Inflammatory macrophage (primary cell): ENCODE measurements at places on chromosomes 6 and 20.

DNA sequence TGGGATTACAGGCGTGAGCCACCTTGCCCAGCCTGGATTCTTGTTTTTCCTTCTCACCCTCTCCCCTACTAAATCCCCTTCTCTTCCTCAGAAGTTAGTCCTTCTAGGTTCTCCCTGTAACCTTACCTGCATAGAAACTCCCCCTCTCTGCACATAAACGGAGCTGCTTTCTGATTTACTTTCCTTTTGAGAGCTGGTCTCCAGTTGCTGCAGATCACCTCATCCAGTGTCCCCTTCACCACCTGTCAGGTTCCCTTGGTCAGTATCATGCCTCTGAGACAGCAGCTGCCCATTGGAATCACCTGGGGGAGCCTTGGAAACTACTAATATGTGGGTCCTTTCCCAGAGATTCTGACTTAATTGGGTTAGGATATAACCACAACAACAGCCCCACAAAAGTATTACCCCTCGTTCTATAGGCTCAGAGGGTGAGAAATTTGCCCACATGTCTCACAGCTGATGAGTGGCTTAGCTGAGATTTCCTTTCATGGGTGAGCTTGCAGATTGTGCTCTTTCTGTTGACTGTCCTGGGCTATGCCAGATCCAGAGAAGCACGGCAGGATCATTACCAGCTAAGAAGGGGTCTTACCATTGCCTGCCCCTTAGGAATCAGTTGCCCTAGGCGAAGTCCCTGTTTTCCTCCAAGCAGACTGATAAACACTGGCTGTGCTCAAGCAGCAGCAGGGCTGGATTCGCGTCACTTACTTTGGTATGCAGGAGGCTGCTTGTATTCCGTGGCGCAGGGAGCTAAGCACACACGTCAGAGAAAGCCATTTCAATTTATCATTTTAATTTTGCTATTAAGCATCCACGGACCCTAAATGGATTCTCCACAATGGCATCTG is 51.3 kb downstream of the AKAP12 start:
- no peak for DNase-seq

DNA sequence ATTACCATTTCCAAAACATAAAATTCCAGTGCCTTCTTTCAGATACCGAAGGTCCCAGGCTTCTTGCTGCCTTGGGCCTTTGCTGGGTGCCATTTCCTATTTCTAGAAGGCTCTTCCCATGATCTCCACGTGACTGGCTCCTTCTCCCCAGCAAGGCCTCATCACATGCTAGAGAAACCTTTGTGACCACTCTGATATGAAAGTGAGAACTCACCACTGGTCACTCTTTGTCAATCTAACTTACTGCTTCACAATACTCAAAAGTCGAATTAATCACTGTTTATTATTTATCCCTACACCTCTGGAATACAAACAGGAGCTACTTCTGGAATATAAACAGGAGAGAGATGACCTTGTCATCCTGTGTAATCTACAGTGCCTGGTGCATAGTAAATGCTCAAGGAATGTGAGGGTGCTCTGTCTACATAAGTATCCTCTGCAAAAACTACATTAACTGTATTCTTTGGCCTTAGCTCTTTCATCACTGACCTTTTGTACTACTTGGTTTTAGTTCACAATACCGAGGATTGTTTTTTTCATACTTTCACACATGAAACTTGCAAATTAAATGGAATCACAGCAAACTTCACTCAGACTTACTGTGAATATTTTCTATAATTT is 1.6 kb downstream of the STX7 start:
- DNase-seq = peak; percentile 91

DNA sequence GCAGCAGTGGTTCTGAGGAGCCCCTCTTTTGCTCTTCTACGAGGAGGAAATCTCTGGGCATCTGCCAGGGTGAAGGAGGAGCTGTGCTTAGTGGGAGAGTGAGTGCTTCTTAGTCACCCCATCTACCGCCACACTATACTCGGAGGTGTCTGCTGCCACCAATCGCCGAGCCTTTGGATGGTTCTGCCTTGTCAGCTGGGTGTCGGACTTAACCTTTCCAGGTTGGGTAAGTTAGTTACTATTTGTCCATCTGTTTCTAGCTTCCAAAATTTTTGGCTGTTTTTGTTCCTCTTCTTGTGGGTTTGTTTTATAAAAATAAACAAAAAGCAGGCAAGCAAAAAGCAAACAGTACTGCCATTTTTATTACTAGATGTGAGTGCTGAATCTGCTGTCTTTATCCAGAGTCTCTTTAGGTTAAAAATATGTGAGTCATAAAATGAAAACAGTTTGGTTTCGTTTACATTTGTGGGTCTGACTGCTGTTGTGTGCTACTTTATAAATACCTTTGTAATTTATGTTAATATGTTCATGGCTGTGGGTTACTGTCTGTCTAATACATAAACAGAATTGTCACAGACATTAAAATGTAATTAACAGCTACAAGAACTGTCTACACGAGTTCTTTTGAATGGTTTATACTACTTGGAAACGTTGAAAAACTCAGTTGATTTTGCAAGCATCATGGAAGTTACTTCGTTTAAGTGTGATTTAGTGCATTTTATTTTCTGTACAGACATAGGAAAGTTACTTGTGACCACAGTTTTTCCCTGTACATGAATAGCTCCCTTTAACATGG is 89.2 kb downstream of the ARID1B start:
- DNase-seq = peak; percentile 52

- no peak for DNase-seq
These were observed 1090.3 kb upstream of the CITED2 start for GRCh38 chr6:140464720-140465119.

DNA sequence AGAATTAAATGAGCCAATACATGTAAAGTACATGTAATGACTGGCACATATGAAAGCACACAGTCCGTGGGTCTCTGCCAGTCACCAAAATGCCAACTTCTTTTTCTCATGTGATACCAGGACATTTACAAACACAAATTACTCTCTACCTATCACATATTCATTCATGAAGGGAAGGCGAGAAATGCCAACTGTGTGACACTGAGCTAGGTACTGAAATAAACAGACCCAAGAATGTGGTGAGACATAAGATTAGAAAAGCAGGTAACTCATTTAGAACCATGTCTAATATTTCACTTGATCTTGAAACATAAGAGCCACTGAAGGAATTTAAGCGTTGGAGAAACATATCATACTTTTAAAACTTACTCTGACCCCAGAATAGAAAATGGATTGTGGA is 41.4 kb downstream of the HBS1L start:
- DNase-seq = no peak

DNA sequence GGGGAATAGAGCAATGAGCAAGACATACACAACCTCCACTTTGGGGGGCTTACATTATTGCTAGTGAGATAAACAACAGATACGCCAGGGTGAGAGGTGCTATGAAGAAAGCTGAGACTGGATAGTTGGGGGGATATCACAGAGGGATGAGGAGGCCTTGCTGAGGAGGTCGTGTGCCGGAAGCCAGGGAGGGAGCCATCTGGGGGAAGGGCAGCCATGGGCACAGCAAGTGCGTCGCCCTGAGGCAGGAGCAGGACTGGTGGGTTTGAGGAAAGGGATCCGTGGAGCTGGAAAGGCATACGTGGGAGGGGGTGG is 12.2 kb upstream of the BAK1 start:
- no peak for DNase-seq

DNA sequence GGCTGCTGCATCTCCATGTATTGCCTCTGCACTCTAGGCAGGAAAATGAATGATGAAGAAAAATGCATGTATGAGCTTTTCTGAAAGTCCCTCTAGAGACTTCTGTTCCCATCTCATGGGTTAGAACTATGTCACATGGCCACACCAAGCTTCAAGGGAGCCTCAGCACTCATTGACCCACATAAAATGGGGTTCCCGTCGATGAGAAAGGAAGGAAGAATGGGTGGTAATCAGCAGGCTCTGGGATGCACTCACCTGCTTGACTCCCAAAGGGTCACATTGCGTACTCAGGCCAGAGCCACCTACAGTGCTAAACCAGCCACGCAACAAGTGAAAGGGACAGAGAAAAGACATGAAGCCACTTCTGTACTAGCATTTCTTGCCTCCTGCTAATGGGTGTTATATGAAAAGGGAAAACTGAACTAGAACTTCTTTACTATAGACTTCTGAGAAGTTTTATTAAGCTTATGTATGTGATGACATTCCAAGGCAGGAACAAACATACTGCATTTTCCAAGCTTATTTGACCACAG is 95.8 kb upstream of the GCM1 start:
- DNase-seq = no peak

- no peak for DNase-seq
These were observed 8.7 kb downstream of the RPS21 start for GRCh38 chr20:62395311-62396242.

DNA sequence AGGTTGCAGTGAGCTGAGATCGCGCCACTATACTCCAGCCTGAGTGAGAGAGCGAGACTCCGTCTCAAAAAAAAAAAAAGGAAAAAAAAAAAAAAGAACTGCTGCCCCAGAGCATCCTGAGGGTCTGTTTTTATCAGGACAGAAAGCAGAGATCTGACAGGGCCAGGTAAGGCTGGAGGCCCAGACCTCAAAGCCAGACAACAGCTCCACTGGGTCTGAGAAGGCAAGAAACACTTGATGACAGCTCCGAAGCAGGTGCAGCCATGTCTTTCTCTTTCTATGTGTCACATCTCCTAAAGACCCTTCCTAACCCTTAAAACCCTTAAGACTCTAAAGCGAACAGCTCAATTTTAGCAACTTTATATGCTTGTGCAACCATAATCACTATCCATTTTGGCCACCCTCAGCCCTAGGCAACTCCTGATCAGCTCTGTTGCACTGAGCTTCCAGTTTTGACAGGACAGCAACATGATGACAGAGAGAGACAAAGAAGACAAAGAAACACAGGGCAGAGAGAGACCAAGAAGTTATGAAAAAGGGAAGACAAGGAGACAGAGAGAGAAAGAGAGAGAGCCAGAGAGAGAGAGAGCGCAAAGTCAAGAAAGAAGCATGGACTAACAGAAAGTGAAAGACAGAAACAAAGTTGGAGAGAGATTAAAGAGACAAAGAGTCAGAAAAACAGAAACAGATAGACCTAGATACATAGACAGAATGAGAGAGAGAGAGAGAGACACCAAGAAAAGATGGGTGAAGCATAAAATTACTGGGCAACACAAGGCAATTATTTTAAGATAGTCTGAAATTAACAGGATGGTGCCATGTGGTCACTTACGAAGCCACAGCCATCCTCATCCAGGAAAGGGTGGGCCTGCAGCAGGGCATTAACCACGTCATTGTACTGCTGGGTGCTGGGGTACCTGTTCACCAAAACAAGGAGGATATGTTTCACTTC is 39.2 kb downstream of the SAMD3 start:
- DNase-seq = no peak

GRCh38 chr6:158377860-158378259 is 65.6 kb downstream of the TULP4 start:
- no peak for DNase-seq

DNA sequence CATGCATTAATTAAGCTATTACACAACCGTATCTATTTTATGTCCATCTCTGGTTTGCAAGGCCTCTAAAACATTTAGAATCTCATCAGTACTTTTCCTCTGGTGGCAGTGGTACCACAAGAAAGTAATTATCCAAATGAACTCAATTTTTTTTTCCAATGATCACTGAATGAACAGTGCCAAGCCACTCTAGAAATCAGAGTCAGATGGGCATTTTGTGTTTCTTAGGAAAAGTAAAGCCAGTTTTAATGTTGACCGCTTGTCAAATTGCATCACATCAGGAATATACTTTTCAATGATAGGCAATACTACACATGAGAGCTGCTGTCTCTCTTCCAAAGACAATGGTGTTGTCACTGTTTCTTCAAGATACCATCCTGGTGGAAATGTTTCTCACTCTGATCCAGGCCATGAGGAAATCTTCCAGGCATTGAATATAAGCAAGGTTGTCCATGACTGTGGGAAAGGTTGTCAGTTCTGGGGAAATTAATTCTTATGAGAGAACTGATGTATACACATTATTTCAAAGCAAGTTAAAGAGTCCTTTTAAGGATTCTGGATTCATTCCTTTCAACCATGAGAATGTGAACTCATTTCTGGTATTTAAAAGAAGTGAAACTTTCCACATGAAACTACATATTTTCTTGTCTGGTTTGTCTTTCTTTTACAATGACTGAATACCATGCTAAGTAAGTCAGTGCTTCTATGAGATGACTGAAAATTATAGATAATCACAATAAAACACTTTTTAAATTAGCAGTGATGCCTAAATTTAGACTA is 108.8 kb upstream of the TCF21 start:
- DNase-seq = no peak

DNA sequence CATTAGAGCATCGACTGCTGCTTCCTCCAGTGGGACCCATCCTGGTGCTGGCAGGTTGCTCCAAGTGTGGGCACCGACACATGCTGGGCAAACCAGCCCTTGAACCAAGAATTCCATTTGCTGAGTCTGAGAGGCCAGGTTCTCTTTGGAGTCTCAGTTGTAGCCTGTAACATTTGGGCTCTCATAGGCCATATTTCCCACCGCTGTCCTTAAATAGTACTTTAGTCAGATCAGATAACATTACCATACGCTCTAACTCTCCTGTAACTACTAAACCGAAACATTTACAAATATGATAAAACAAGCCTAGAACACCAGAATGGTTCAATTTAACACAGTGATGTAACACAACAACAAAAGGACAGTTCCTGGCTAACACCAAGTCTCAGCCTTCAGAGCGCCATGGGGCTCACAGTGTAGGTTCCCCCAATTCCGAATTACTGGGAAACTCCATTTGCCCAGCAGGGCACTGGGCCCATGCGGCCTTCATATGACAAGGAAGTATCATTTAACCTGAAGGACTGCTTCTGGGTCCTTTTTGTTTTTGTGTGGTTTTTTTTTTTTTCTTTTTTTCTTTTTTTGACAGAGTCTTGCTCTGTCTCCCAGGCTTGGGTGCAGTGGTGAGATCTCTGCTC is 28.4 kb upstream of the CD93 start:
- DNase-seq = no peak

GRCh38 chr20:45306431-45306982 is at the start of gene RBPJL:
Gene RBPJL (plus strand): TSS chr20:45306840. CDS start chr20:45306923, 83 bp downstream.
- DNase-seq = no peak

GRCh38 chr6:117425431-117426153 is at the start of gene ROS1:
Gene ROS1 (minus strand): TSS chr6:117425942. CDS start chr6:117425656, 286 bp downstream.
- no peak for DNase-seq

DNA sequence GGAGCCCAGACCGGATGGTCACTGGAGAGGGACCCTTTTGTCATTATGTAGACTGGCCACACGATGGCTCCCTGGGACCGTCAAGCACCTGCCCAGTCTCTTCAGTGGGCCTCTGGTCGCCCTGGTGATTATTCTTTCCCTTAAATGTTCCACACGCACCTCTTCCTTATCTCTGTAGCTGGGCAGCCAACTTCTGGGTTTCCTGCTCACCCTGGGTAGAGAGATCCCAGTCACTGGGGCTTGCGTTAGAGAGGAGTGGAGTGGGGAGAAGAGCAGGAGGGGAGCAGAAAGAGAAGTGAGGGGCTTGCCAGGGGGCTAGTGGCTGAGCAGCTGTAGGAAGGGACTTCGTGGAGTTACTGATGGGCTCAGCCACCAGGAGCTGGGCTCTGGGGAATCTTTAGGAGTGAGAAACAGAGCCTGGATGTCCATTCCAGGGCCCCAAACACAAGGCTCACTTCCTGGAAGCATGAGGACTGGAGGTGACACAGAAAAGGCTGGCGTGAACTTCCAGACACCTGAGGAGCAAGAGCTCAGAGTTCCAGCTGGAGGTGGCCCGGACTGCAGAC is 150.1 kb downstream of the DHX35 start:
- peak; percentile 11 for DNase-seq
